ENCODE measurements at places on chromosomes 5 and 9.

- no peak for DNase-seq
These were observed 74.3 kb downstream of the DCP2 start for GRCh38 chr5:113050721-113051382.

DNA sequence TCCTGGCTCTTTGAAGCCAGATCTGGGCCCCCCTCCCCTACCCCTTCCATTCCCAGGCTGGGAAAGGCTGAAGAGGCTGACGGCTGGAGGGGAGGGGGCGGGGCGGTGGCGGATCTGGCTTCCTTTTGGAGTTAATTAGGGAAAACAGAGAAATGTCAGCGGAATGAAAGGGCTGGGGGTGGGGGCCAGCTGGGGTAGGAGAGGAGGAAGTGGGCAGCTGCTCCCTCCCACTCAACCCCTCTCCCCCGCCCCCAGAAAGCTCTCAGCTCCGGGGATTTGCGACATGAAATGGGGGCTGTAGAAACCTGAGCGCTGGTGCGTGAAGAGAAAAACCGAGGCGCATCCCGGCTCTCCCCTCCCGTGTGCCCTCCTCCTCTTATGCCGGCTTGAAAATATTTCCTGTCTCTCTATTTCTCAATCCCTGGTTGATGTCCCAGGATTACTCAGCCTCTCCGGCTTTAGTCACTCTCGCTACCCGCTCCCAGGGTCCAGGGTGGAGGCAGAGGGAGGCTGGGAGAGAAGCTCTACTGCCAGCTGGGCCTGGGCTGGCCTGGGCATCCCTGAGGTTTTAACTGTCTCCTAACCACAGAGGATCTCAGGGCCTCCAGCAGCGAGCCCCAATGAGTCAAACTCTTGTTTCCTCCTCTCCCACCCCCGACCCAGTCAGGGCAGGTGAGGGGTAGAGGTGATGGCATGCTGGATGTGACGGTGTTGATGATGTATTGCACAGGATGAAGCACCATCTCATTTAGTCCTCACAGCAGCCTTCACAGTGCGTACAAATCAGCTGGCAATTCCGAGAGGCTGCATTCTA, 20.1 kb downstream of the PCDHGC5 start:
- DNase-seq: no peak

- no peak for DNase-seq
These were observed 217.0 kb downstream of the FBXL7 start for GRCh38 chr5:15717001-15717400.

- DNase-seq: no peak
These were observed 181.6 kb downstream of the CD180 start for GRCh38 chr5:67014957-67015400.

DNA sequence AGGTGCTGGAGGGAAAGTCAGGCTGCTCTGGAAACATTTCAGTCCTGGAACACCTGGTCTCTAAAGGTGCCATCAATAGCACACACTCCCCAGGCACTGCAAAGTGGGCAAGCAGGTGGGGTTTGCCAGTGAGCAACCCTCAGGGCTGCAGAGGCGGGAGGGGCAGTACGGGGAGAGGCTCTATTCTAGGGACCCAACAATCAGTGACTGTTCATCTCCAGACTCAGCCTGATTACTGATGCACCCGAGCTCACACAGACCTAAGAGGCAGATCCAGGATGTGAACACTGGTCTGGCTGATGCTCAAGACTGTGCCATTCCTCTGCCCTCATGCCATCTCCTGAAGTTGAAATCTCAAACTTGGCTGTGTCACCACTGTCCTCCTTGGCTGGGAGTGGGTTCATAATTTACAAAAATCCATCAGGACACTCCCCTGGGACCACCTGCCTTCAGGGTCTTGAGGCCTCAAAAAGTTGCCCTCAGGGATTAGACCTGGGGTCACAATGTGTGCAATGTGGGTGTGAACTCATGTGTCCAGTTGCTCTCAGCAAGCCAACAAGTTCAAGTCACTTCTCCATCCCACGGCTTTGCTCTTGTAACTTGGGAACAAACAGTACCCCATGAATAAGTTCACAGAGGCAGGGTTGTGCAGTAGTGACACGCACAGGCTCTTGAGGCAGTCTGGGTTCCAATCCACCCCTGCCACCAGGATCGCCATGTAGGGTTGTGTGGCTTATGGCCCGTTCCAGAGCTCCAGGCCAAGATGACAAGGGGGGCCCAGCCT, 19.9 kb upstream of the KCNMB1 start:
- no peak for DNase-seq

- DNase-seq: no peak
These were observed 10.6 kb upstream of the CSNK1A1 start for GRCh38 chr5:149561848-149562247.

DNA sequence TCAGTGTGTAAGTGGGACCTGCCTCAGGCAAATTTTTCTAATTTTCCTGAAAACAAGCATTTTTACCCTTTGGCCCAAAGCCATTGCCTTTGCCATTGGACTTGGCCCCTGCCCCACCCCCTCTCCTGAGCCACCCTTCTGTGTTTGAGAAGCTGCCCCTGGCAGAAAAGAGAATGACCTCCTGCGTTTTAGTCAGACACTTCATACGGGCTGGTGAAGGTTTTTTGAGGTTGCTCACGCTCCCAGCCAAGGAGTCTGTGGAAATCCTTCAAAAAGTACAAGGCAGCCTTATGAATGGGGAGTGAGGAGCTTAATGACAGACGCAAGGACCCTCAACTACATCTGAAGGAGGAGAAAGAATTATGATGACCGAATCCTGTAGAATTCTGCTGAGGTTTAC, 308.9 kb downstream of the SLIT3 start:
- DNase-seq: no peak

- no peak for DNase-seq
These were observed 188.3 kb upstream of the NMUR2 start for GRCh38 chr5:152593388-152593787.
